ENCODE measurements at places on chromosomes 5 and 9.

DNA sequence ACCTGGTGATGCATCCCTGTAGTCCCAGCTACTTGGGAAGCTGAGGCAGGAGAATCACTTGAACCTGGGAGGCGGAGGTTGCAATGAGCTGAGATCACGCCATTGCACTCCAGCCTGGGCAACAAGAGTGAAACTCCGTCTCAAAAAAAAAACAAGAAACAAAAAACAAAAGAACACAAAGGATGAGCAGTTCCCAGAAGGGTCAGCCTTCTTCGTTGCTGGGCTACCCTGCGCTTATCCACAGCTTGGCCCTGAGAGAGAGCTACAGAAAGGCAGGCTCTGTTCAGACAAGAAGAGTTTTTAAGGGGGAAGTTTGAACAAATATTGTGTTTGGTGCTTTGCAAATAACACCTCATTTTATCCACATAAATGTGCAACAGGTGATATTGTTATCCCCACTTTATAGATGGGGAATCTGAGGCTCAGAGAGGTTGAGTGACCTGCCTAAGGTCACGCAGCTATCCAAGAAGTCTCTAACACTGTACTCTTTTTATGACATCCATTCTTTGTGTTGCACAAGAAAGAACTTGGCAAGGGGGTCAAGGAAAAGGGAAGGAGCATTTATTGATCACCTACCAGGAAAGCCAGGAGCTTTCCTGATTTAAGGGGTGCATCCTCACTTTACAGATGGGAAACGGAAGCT, 63.7 kb upstream of the NEURL1B start:
- no peak for DNase-seq

DNA sequence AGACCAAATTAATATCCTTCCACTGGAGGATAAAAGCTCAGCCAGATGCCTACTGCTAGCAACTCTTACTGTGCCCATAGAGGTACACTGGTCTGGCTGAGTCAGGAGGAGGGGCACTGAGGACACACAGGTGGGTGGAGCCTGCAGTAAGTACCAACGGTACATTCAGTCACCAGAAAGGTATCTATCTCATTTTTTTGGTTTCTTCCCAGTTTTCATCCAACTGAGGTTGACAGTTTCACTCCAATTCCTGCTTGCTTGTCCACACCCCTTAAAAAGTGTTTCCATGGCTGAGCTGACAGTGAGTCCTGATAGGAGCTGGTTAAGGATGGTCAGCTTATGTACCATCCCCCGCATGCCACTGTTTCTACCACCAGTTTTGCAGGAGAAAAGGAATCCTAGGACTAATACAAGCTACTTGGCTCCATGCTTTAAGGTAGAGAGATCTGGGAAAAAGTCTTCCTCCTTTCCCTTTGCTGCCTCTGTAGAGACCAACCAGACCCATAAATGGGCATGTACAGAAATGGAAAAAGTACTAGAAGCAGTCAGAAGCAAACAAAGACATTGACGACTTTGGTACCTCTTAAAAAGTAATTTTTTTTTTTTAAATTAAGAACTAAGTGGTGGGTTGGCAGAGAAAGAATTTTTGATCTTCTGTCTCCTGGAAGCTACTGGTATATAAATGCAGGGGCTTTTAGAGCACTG, 3.2 kb downstream of the ELL2 start:
- DNase-seq: no peak

DNA sequence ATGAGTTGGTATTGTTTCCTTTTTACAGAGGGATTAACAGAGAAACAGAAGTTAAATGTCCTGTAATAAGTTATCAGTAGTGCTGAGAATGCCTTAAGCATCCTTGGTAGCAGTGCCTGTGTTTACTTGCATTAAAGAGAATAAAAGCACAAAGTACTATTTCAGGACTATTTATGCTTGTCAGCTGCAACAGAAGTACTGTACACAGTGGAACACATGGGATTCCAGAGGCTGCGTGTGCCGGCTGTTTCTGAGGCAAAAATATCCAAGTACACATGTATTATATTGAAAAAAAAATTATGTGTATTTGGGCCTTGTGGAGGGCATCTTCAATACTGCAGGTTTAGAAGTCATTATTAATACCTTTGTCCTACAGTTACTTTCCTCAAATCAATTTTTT, 58.2 kb upstream of the ACTBL2 start:
- DNase-seq: no peak

- DNase-seq: no peak
Measured at GRCh38 chr9:118721923-118722322, 647.3 kb downstream of the BRINP1 start.

DNA sequence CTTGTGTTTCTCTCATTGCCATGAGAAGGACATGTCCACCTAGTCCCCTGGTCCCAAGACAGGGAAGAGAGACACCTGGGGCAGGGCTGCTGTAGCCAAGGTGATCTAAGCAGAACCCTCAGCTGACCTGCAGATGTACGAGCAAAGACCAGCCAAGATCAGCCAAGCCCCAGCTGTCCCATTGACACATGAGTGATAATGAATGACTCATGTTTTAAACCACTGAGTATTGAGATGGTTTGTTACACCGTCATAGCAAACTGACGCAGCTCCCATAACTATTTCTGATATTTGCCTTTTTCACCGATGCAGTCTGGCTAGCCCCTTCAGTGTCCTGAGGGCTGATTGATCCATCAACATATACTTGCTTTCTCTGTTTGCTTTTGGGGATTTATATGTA, 6.7 kb downstream of the OR1K1 start:
- no peak for DNase-seq

GRCh38 chr5:143536364-143536763, 132.9 kb upstream of the NR3C1 start:
- DNase-seq: no peak

GRCh38 chr5:169777159-169777558, 140.1 kb downstream of the DOCK2 start:
- DNase-seq: no peak

DNA sequence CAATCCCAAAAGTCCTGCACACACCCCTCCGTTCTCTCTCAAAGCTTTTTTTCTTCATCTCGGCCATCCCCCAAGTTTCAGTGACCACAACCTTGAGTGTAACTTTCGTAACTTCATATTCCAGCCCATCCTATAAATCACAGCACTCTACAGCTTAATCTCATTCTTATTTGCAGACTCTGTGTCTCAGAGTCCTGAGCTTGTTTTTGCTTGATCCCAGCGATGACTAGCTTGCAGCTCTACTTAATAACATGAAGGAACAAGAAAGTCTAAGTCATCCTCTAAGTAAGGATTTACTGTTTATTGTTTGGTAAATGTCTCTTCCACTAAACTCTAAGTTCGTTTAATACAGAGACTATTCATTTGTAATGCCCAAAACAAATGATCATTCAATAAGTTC, 2.6 kb upstream of the SPDL1 start:
- DNase-seq: no peak

GRCh38 chr9:15509931-15510788, 610 bp downstream of the PSIP1 start:
- peak; percentile 66 for DNase-seq

DNA sequence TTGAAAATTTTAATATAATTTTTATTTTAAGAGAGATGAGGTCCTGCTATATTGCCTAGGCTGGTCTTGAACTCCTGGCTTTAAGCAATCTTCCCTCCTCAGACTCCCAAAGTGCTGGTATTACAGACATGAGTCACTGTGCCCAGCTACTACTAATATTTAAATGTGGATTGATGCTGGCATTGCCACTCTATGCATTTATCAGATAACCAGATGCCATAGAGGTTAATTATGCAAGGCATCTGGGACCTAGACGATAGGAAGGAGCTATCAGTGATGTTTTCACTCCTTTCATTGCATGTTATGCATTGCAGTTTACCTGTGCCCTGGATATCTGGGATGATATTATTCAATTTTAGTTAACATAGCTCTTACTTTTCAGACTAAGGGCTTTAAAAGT, 127.0 kb downstream of the RPS23 start:
- DNase-seq: no peak

DNA sequence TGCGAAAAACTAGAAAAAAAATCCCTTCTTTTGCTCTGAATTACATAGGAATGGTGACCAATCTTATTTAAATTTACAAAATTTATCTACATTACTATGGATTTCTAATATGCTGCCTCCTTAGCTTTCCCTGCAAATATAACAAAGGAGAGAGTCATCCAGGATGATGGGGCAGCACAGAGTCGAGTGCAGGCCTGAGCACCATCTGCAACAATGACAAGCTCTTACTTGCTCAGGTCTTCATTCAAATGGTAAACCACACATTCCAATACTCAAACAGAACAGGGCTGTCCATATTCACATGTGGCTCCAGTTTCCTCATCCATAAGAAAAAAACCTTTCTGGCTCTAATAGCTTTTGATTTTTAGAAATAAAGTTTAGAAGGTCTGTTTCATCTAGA, 33.5 kb upstream of the ZNF354B start:
- DNase-seq: no peak

All from stimulated activated CD4-positive, alpha-beta T cell treated with anti-CD3 and anti-CD28 coated beads, Interleukin-12 subunit alpha, Interleukin-12 subunit beta, amount 100 ng/mL, for 4 hours (primary cell).